ENCODE measurements at places on chromosomes 5 and 9.

DNA sequence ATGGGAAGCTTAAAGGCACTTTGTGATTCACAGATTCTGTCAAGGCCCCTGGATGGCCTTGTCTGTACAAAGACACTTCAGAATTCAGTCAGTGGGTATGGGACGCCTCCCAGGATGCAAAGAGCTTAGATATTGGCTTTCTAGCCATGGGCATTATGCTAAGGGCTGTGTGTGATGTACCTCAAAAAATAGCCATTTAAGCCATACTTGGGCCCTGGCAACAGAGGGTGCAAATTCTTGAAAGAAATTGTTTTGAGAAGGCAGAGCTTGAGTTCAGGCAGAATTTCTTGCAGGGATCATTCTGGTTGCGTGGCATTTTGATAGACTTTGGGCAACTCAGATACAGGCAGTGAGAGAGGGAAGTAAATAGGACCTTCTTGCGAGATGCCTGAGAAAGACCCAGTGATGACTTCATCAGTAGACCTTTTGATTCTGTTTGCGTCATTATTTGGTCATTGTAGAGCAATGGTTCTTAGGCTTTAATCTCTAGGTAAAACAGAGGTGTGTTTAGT, 3.9 kb downstream of the CYFIP2 start:
- DNase-seq = no peak

DNA sequence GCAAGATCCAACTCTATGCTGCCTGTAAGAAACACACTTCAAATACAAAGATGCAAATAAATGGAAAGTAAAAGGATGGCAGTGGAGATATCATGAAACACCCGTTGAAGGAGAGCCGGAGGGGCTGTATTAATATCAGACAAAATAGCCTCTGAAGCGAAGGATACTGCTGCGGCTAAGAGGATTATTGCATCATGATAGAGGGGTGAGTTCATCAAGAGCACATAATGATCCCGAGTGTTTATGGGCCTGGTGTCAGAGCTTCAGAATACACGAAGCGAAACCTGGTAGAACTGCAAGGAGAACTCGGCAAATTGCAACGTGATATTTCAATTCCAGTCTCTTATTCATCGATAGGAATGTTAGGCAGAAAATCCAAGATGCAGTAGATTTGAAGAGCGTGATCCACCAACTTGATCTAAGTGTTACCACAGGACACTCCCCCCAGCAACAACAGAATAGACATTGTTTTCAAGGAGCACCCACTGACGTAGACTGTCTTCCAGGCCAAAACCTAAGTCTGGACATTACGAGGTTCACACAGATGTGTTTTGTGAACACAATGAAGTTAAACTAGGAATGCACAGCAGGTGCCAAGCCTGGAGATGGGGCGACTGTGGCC, 27.7 kb upstream of the QSOX2 start:
- DNase-seq = no peak

GRCh38 chr5:5331848-5332247, 90.6 kb upstream of the ICE1 start:
- DNase-seq = no peak

- no peak for DNase-seq
Observed at GRCh38 chr5:32545102-32545800, 40.1 kb upstream of the SUB1 start.

GRCh38 chr5:154944716-154945115, 3.8 kb downstream of the MRPL22 start:
- DNase-seq = no peak

DNA sequence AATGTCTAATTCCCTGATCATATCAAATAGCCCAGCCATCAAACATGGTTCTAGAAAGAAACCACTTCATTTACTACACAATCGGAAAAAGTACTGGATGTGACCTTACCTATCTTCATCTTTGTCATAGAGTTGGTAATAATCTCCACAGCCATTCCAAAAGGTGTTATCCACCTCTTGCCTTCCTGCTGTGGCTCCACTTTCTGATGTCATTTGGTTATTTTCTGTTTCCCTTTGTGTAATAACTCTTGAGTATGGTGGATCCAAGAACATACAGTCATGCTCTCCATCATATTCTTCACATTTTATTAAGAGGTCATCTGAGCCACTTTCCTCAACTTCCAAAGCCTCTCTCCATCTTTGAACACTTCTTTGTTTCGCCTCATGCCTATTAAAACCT, 31.7 kb downstream of the PJA2 start:
- DNase-seq = no peak

- DNase-seq = peak; percentile 98
Observed at GRCh38 chr9:130138791-130139190, 33.4 kb upstream of the NCS1 start.

DNA sequence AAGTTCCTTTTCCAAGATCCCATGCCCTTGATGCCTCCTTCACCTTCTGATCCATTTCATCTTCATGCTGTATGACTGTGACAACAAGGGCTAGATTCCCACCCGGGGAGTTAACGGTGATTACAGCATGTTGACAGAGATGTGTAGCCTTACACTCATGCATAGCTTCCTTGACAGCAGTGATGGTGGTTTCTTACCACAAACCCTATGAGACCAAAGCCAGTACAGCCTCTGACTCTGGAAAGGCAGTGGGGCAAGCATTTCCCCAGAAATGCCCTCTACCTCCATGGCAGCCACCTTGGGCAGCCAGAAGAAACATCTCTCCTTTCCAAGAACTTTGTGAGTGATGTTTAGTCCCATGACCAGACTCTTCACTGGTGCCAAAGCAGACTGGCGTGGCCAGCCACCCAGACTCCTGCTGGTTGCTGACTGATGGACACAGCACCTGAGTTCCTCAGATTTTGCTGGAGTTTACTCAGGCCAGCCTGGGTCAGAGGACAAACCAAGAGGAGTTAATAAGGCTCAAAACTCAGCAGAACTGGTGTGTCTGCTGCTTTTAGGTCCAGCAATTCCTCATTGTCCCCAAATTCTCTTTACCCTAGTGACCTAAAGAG, 199.7 kb upstream of the SLC27A6 start:
- no peak for DNase-seq

- no peak for DNase-seq
Observed at GRCh38 chr9:79616013-79616412, 44.2 kb downstream of the TLE4 start.

DNA sequence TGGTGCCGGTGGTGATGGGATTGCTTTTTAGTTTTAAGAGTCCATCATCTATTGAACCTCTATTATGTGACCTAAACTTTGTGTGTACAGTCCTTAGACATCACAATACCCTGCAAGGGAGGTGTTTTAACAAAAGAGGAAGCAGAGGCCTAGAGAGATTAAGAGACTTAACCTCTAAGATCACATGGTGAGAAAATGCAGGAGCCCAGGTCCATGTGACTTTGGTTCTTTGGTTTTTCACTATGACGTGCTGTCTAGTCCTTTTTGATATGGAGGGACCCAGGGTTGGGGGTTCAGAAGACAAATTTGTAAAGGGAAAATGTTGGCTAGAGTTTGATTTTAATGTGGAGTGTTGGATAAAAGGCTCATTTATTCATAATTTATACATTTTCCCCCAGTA, 34.1 kb upstream of the TRMT10B start:
- no peak for DNase-seq

DNA sequence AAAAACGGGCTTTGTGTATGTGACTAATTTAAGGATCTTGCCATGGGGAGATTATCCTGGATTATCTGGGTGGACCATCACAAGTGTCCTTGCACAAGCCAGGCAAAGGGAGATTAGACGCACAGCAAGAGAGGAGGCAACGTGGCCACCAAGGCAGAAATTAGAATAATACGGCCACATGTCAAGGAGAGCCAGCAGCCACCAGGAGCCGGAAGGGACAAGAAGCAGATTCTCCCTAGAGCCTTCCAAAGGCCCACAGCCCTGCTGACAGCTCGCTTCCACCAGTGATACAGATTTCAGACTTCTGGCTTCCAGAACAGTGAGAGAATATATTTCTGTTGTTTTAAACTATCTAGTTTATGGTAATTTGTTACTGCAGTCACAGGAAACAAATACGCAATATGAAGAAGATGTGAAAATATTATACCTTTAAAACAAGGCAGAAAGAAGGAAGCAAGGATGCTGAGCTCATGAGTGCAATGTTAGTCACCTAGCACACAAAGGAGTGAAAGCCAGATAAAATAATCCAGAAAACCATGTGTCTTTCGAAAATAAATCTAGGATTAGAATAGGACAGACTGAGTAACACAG, 28.7 kb upstream of the F2RL1 start:
- DNase-seq = no peak

DNA sequence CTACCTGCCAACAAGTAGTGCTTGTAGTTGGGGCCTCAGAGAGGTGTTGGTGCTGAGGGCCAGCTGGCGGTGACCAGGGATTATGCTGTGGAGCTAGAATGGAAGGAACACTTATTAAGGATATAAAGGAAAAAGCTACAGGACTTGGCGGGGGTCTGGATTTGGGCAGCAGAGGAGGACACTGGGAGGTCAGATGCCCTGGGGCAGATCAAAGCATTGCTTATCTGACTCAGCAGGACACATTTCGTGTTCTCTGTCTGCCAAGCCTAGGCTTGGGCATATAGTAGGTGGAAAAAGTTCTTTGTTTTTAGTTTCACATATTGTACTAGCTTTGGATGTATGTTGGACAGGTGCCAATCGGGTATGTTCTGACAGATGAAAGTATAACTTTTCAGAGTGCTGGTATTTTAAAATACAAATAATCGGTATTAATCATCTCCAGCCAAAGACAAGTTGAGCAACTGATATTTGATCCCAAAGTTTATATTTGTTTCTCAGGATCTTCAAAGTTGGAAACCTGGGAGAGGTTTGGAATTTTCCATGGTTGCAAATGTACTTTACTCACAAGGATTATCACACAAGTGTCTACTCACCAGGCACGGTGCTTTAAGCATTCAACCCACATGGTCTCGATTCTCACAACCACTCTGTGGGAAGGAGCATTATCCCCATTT, 69.4 kb downstream of the IQGAP2 start:
- DNase-seq = no peak

- DNase-seq = peak; percentile 39
Observed at GRCh38 chr5:177304392-177305119, 957 bp downstream of the PRELID1 start.

GRCh38 chr5:146218168-146218567, 14.8 kb downstream of the RBM27 start:
- DNase-seq = no peak

- peak; percentile 91 for DNase-seq
Observed at GRCh38 chr9:110069326-110070248, 138.4 kb downstream of the C9orf152 start.

- no peak for DNase-seq
Observed at GRCh38 chr5:135016861-135017290, 17.2 kb downstream of the PITX1 start.

DNA sequence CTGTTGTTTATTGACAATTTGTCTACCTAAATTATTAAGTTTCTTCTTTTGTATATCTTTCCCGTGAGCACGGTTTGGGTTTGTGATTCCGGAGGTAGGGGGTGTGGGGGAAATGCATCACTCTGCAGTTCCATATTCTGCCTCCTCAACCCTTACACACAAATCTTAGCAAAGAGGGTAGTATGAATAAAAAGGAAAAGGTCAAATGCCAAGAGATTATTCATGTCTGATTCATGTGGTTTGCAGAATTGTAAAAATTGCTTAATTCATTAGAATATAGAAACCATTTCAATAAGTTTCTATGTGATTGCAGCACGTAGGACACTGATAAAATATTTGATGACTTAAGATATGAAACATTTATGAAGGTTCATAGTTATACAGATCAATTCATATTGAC, 601.9 kb downstream of the SEMA5A start:
- DNase-seq = no peak

- DNase-seq = no peak
Observed at GRCh38 chr5:139733010-139733688, 62.5 kb upstream of the PSD2 start.

DNA sequence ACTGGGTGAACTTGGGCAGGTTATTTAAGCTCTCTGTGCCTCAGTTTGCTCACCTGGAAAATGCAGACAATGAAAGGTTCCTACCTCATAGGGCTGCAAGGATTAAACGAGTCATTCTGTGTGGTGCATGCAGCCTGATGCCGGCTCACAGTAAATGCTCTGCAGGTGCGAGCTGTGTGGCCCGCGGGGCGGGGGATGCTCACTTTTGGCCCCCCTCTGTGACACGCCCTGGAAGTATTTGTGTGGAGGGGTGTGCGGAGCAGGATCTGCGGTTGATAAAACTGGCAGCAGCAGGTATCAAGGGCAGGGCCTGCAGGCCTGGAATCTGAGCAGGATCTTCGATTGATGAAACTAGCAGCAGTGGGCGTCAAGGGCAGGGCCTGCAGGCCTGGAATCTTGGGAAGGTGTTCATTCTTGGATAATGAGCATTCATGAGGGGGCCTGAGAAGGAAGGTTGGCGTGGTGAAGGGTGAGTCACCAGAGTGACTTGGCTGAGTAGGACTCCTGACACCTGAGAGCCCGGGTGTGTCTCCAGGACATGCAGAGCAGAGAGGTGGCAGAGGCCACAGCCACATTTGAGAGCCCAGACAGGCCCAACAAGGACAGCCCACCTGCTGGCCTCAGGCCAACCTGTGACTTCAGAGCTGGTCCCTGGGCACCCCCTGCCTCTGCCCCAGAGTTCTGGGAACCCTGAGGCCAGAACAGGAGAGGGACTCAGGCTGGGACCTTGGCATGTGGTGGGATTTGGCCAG, 11.9 kb downstream of the UNC5A start:
- no peak for DNase-seq

DNA sequence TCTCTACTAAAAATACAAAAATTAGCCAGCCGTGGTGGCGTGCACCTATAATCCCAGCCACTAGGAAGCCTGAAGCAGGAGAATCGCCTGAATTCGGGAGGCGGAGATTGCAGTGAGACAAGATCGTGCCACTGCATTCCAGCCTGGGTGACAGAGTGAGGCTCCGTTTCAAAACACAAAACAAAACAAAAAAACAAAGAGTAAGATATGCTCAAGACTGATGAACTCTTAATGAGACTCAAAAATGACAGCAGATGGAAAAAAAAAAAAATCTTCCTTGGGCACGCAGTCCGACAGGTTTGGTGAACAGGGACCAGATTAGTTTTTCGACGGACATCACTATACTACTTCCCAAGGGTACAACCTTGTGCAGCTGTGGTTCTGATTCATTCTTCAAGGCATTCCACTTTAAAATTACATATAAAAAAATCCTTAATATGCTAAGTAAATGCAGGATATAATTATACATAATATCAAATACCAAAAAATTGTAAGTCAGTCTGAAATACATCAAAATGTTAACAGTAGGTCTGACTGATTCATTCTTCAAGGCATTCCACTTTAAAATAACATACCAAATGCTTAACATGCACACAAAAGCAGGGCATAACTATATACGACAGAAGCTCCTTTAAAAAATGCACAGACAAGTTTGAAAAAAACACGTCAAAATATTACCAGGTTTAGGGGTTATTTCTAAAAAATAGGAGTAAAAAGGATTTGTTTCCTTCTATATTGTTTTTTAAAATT, 12.3 kb downstream of the PSIP1 start:
- DNase-seq = no peak

GRCh38 chr9:106779796-106780195, 83.2 kb upstream of the ZNF462 start:
- DNase-seq = no peak

DNA sequence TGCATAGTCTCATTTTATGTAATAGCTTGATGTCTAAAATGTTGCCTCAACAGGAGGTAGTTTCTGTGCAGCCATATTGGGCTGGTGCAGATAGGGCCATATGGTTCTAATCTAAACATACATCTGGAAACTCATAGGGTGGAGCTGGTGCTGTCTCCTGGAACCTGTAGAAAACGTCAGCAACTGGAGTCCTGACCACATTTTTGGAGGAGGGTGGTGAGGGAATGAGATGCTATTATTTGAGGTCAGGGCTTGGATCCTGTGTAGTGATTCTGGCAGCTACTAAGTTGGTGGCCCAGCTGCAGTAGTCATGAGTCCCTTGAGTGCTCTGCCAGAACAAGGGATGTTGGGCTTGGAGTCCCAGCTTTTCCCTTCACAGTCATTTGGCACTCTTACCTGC, 14.1 kb downstream of the MAN2A1 start:
- peak; percentile 69 for DNase-seq
